Activated gamma-delta T cell (primary cell): ENCODE measurements at places on chromosomes 1 and 21.

DNA sequence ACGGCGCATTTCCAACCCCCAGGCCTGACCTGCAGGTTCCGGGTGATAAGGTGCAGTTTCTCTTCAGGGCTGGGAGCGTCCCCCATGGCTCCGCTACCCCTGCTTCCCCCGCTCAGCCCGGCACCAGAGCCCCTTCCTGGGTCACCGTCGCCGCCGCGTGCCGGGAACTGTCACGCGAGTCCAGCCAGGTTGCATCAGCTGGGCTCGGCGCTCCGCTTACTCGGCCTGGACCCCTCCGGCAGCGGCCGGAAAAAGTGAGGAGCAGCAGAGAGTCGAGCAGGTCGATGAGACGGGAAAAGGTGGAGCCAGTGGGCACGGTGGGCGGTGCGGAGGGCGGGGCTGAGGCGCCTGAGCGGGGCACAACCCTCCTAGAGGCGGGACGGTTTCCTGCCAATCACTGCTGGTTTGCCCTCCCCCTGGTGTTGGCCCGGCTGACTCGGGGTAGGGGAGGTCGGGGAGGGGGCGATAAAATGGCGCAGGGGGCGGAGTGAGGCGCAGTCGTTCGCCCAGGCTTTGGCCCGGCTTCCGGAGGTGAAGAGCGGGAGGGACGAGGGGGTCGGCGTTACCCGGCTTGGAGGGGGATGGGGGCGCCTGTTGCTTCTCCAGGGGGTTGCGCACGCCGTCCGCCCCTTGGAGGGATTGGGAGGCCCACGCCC lies at the start of the genes S100PBP and YARS1:
S100PBP (plus strand) TSS at position 495 of the 656 bp plus-strand sequence. CDS start 8,447 bp downstream, outside the sequence.
YARS1 (minus strand) TSS at position 200 of the 656 bp plus-strand sequence; CDS start at position 86, 114 bp downstream.
- DNase-seq, result peak; percentile 98

DNA sequence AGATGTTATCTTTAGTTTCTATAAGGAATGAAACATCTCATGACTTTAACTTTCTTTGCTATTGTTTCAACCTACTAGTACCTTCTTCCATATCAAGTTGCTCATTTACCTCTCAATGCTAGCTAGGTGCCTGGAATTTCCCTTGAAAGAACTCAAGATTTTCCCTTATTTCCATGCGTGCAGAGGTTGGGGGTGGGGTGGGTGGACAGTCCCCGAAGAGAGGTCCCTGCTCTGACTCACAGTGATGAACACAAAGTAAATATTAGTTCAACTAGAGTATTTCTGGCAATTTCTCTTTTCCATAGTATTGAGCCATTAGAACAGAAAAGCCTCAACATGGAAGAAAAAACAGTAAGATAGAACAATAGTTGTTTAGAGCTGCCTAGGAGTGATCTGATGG lies 239.0 kb upstream of the ZP4 start:
- no peak for DNase-seq

GRCh38 chr1:24081190-24081589 lies 30.7 kb downstream of the MYOM3 start:
- DNase-seq, result no peak

GRCh38 chr1:150127868-150128267 lies 21.8 kb upstream of the PLEKHO1 start:
- DNase-seq, result no peak

- DNase-seq, result no peak
Observed at GRCh38 chr1:100773444-100773843, 53.9 kb downstream of the VCAM1 start.

DNA sequence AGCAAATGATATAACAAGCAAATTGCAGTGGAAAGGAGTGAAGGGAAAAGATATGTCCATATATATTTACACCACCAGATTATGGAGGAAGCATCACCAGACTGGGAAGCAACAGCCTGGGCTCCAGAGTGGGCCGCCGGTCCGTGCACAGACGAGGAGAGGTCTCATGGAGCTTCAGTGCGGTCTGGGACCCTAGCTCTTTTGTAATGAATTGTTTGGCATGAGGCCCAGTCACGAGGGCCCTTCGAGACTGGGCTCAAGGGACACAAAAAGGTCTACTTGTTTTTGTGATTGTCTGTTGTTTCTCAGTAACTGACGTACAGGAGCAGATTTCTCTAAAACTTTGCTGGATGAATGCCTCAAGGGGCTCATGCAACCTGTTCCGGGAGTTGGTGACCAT lies 12.9 kb upstream of the STUM start:
- no peak for DNase-seq

DNA sequence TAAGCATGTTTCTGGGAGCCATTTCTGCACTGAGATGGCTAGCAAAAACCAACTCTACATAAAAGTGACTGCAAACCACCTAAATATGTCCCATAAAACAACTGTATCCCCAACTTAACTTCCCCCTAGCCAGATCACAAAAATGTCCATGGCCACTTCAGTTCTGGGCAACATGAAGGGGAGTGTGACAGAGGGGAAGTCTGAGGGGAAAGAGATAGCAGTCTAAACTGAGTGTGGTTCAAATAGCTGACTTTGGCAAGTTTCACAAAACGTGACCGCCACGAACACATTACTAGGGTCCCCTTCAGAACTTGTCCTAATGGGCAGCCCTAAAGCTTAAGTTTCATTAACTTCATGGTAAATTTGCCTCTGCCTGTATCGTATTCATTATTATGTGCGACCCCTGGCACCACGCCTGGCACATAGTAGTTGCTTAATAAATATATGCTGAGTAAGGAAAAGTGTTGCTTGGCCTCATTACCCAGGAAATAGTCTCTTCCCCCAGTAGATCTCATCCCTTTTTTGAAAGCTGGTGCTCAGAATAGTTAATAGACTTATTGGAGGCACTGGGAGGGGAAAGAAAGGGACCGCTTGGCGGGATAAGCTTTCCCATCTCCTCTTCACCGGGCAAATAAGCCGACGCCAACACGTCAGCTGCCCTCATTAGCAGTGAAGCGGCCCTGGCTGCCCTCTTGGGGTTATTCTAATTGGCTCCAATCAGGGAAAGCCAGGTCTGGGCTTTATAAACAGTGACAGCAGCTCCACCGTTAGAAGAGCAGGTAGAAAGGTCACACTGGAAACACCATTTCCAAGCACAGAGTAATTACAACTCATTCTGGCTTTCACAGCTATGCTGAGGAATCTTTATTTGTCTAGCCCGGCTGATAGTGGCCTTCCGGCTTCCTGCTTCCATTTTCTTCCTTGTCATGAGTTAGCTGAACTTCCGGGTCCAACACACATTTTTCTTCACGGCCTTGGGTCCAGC lies 122.1 kb downstream of the LRIG2 start:
- DNase-seq, result no peak

DNA sequence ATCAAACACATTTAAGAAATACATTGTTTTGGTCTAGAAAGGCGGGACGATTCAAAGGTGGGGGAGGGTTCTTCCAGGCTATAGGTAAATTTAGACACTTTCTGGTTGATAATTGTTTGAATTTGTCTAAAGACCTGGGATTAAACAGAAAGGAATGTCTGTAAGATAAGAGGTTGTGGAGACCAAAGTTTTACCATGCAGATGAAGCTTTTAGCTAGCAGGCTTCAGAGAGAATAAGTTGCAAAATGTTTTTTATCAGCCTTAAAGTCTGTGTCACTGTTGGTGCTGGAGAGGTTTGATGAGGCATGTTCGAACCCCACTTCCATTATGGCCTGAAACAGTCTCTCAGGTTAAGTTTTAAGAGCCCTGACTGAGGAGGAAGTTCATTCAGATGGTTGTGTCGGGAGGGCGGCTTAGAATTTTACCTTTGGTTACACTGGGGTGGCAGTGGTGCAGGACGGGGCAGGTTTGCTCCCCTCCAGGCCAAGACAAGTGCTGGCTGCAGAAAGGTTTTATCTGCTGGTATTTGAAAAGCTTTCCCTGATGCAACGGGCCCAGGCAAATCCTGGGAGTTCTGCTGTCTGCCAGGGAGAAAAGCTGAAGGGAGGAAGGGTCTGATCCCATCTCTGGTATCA lies 16.0 kb upstream of the SLC2A5 start:
- DNase-seq, result no peak

GRCh38 chr21:14988760-14989159 lies 76.0 kb downstream of the NRIP1 start:
- no peak for DNase-seq

DNA sequence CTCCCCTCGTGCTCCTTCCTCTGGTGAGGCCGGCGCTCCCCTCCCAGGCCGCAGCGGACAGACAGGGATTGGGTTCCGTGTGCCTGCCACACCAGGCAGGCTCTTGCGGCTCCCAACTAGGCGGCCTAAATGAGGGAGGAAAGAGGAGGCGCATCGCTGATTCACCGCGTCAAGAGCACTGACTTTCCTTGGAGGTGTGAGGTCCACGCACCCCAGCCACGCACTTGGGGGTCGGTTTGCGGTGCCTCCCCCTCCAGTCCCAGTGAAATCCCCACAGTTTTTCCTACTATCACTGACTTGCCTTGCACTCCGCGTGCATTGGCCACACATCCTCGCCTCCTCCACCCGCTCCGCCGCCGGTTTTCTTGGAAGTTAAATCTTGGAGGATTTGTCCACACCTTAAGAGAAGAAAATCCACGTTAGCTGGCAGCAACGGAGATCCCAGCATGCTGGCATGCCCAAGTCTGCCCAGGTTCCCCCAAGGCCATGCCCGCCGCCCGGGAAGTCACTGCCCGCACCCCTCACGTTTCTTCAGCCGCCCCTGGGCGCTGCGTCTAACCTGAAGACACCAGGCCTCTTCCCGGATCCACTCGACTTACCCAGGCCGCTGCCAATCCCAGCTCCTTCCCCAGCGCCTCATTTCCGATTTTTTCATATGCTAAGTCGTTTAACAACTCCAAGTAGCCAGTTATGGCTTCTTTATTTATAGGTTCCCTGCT lies 1.1 kb upstream of the FOXD3 start:
- DNase-seq, result no peak

GRCh38 chr1:17404820-17405219 lies 32.8 kb downstream of the PADI6 start:
- no peak for DNase-seq

GRCh38 chr1:94322696-94323095 lies 85.3 kb upstream of the ARHGAP29 start:
- DNase-seq, result no peak

DNA sequence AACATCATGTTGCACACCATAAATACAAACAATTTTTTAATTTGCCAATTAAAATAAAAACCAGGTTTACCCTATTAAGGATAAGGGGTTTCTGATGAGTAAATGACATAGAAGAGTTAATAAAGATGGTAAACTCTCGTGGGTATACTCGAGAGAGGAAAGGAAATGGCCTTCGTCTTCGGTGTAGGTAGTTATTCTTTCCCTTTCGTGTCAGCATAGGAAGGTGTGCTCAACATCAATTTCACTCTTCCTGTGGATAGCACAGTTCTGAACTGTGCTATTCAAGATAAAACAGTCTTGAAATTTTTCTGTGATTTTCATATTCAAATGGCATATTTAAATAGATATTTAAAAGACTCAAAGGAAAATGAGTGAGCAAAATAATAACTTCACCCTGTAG lies 98.2 kb downstream of the RGL1 start:
- no peak for DNase-seq

DNA sequence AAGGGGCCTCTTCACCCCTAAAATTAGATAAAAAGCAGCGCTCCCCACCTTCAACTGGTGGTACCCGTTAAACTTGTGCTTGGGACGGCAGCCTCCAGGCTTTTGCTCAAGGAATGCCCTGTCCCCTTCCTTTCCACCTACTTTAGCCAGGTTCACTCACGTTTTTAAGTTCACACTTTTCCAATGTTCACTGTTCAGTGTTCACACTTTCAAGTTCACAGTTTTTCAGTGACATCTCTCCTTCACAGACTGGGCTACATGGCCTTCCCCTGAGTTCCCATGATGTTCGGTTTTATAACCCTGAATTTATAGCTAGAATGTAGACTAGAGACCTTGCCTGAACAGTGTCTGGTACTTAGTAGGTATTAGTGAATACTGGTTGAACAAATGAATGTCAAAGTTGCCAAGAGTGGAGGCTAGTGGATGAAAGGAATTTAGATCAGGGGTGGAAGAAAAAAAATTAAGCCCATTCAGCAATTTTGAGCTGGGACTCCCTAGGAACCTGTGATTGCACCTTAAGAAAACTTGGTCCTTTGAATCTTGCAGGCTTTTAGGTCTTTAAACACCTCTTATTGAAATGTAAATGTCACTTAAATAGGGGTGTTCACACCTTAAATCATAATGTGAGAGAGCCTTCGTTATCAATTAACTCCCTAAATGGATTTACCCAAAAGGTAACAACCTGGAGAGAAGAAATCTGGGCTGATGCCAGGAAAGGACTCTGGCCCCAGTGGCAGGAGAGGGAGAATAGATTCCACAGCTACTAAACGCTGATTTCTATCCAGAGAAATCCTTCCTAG lies 12.3 kb downstream of the BTG2 start:
- DNase-seq, result no peak

- DNase-seq, result no peak
Observed at GRCh38 chr1:10979483-10979920, 33.0 kb upstream of the TARDBP start.

DNA sequence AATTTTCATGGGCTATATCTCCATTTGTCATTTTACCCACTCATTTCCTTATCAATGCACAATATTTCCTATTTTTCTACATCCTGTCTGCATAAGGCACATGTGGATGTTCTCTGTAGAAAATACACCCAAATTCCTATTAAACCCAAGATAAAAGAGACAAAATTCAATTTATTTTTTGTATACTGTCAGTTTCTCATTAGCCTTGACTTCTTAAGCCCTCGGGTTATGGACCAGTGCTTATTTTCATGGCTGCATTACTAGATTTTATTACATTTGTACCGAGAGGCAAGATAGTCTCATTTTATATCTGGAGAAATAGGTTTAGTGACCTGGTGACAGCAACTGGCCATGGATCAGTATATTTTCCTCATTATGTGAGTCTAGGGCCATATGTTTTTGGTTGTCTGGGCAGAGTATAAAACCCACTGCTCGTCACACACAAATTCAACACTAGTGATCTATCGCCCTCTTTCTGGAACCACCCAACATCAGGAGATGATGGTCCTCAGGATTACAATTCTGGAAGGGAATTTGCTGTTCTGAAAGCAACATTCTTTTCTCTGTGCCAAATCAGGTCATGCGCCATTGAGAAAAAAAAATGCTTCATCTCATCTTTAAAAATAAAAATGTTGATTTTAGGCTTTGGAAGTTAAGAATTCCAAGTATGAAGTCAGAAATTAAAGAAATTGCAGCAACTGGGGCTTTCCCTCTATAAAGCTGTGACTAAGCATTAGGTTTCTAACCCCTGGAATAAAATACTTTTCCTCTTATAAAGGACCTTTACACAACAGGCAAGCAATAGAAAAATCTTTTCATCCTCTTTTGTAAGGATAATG lies 81.4 kb downstream of the ASTN1 start:
- no peak for DNase-seq

- DNase-seq, result no peak
Observed at GRCh38 chr1:1281533-1282321, 1.5 kb downstream of the SCNN1D start.

GRCh38 chr1:109498161-109498801 lies 4.4 kb downstream of the CYB561D1 start:
- no peak for DNase-seq

DNA sequence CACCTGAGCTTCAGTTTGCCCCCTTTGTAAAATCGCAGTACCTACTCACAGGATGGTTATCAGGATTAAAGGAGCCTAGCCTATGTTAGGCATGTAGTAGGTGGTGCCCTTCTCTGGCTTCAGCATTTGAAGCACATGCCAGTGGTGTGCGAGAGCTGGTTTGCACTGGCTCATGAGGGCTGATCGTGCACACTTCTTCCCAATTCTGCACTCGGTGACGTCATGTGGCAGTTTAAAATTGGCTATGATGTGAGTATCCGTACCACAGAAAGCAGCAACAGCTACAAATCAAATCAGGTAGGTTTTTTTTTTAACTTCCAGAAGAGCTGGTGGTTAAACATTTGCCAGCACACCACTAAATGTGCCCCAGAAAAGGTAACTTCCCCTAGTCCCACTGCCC lies 13.5 kb downstream of the FOXO6 start:
- DNase-seq, result no peak
